ENCODE measurements at places on chromosomes 16 and 17. TPM values are rescaled to one million over a fixed set of nuclear protein-coding genes. Genes with fewer than 3 reads are reported as not detected.
A peak's percentile ranks its signal among the peaks of the same experiment; 100 is the strongest.

DNA sequence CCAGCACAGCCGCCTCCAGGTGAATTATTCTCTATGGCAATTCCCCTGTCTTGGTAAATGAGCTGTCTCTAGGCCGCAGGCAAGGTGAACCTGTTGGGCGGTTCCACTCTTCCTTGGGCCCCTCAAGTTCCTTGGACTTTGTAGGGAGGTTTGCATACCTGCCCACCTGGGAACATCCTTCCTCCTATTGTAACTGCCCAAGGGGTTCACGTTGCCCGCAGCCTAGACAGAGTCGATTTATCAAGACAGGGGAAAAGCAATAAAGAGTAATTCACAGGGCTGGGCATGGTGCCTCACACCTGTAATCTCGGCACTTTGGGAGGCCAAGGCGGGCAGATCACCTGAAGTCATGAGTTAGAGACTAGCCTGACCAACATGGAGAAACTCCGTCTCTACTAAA, 122.5 kb downstream of the KCNJ18 start:
- DNase-seq: no peak

DNA sequence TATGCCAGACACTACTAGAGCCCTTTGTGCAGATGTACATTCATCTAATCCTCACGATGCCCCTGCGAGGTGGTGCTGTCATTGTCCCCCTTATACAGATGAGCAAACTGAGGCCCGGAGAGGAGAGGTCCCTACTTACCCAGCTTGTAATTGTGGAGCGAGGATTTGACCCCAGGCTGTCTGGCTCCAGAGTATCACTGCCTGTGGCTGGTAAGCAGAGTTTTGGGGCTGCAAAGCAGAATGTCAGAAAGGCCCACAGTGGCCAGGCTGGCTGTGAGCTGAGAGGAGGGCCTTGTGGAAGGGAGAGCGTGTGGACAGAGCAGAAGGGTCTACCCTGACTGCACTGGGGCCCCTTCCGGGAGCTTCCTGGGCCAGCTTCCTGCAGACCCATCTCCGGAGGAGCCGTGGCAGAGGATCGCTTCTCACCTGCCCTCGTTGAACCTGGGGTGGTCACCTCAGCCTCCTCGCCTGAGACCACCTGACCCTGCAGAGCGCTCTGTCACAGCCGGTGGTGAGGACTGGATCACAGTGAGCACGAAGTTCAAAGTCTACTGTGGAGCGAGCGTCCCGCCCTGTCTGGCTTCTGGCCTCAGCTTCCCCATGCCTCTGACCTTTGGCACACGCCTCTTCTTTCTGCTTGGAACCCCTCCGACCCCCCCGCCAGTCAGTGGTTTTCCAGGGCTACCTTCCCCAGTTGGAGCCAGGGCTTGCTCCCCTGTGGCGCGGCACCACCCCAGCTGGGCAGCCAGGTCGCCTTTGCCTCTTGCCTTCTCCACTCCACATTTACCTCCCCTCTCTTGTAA, 12.1 kb downstream of the CMIP start:
- no peak for DNase-seq

The JPH3 gene
- total RNA-seq: 0.13 TPM

DNA sequence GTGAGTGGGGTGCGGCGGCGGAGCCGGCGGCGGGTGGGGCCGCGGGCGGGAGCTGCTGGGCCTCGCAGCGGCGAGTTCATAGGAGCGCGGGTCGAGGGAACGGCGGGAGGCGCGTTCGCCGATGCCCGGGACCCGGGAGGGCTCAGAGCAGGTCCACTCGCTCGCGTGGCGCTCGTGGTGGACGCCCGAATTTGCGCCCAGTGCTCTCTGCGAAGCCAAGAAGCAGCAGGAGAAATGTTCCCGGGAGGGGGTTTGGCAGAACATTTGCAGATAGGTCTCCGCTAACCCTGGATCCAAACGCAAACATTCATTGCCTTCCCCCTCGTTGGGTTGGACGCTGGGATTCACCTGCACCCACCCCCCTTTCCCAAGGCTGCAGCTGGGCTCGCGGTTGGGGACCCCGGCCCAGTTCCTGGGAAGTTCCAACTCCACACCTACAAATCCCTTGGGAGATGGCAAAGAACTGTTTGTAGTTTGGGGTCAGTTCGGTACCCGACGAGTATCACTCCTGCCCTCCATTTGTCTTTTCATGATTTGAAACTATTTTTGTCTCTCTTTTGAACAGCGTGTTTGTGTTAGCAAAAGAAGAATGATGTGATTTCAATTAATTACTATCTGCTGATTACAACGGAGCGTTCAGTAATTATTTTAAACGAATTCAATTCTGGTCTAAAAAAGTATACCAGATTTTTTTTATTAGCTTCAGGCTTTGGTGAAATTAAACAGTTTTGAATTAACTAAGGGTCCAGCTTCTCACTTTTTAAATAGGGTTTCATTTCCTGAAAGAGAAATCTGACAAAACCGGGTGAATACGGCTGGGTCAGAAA, 2.3 kb downstream of the NTN1 start:
- no peak for DNase-seq

DNA sequence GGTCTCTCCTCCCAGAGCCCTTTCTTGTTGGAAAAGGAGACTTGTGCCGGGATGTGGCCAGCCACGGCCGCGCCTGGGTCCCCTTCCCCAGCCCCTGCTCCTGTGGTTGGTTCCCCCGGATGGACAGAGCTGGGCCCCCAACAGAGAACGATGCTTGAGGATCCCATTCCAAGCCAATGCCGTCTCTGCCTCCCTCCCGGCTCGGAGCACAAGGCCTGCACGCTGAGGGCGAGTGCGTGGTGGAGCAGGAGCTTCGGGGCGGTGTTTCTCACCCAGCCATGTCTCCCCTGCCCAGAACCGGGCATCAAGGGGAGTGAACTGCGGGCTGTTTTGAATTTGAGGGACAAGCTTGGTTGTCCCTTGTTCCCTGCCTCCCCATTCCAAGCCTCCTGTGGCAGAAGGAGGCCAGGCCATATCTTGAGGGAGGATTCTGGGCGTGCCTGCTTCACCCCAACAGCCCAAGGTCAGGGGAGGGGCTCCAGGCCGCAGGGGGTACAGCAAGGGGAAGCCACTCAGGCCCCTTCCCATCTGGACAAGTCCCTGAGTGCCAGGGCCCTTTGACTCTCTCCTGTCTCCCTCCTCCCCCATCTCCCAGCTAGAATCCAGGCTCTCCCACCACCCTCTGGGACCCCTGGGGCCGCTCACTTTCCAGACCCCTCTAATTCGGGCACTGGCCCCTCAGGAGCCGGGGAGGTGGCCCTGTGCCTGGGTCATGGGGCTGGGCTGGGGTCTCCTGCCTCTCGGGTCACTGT, 43.6 kb downstream of the SOCS3 start:
- no peak for DNase-seq

The SAMD14 gene
- 4.1 TPM for total RNA-seq

DNA sequence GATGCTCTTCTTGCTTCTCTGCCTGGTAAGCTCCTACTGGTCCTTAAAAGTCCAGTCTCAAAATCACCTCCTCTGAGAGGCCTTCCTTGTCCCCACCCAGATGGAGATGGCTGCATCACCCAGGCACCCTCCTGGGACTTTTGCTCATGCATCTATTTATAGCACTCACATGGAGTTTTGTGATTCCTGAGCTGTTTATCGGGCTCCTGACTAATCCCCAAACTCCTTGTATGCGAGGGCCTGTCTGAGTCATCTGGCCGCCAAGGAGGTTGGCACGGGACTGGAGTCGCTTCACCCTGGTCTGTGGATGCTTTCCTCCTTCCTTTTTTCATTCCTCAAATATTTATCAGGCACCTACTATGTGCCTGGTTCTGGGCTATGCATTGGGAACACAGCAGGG, 2.3 kb upstream of the MAP2K3 start:
- no peak for DNase-seq

DNA sequence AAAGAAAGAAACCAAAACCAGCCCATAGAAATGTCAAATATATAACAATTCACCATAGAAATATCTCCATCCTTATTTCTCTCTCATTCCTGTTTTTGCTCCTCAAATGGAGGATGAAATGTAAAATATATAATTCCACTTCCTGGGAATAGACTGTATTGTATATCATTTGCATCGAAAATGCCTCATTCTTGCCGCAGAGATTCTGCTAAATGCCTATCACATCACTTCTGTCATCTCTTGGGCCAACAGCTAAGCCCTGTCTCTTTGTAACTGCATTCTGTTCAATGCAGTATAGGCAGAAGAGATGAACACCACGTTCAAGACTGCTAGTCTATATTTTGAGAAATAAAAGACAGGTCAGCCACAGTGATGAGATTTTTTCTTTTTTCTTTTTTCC, 956.3 kb upstream of the SOX9 start:
- DNase-seq: no peak

- no peak for DNase-seq
Measured at GRCh38 chr17:13462673-13463124, 139.0 kb downstream of the HS3ST3A1 start.

The NPIPB9 gene
- total RNA-seq: 0.99 TPM

- no peak for DNase-seq
Measured at GRCh38 chr16:67545665-67546024, 16.7 kb upstream of the CTCF start.

DNA sequence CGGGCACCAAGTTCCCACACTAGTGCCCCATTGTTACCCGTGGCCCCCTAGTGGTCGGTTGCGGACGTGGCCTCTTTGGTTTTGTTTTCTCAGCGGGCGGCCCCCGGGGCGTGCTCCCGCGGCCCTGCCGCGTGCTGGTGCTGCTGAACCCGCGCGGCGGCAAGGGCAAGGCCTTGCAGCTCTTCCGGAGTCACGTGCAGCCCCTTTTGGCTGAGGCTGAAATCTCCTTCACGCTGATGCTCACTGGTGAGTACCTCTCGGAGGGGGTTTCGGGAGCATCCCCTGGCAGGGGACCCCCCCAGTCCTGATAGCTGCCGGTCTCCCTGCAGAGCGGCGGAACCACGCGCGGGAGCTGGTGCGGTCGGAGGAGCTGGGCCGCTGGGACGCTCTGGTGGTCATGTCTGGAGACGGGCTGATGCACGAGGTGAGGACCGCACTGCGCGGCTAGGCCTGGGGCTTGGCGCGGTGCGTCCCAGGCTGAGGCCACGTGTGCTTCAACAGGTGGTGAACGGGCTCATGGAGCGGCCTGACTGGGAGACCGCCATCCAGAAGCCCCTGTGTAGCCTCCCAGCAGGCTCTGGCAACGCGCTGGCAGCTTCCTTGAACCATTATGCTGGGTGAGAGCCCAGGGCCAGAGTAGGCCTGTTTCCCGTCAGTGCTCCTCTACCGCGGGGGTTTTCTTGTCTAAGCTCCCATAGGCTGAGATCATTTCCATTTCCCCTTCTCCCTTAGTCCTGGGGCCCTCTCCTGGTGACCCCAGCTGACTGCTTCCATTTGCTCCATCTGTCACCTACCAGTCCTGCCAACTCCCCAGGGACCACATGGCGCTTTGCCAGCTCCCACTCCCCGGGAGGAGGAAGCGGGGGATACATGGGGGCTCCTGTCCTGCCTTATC, 1.7 kb downstream of the SPHK1 start:
- no peak for DNase-seq

The TMEM235 gene
- 0.21 TPM for total RNA-seq

- DNase-seq: no peak
Measured at GRCh38 chr17:6948562-6948961, 47.3 kb upstream of the ALOX12 start.

DNA sequence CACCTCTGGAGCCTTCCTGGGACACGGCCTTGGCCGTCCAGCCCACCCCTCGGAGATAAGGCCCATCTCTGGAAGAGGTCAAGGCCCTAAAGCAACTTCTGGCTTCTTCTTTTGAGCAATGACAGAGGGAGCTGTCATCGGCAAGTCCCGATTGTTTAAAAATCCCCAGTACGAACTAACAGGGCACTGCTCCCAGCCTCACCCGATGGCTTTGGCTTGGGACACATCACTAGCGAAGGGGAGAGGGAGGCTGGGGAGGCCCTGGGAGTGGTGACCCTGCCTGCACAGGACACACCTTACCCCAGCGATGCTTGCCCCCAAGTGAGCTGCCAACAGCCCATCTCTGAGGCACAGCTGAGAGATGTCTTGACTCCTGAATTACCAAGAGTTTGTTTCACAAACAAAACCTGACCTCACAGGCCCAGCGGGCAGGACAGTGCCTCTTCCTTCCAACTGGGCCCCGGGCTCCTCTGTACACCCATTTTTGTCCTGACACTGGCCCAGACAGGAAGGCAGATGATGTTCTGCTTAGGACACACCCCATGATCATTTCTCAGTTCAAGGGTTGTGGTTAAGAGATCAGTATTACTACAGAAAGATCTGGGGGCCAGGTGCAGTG, 4.8 kb downstream of the SYNGR2 start:
- DNase-seq: no peak

GRCh38 chr17:79011451-79012147, 2.0 kb upstream of the CANT1 start:
- DNase-seq: peak; percentile 62
